Activated CD4-positive, alpha-beta T cell treated with anti-CD3 and anti-CD28 coated beads for 36 hours (primary cell): ENCODE measurements at places on chromosomes 13 and 19. TPM values are rescaled to one million over a fixed set of nuclear protein-coding genes. Genes with fewer than 3 reads are reported as not detected.

RXFP2 gene
- not detected for total RNA-seq

RUVBL2 gene
- total RNA-seq = 178 TPM

GRK1 gene
- total RNA-seq = 0.21 TPM

PTGER1 gene
- total RNA-seq = 0.25 TPM

SELENOV gene
- total RNA-seq = not detected

GPR108 gene
- 59.9 TPM for total RNA-seq

SYNE4 gene
- 1.6 TPM for total RNA-seq

METTL21C gene
- not detected for total RNA-seq

ZNF723 gene
- total RNA-seq = not detected

RGL3 gene
- total RNA-seq = not detected

CGB5 gene
- total RNA-seq = not detected

MYH14 gene
- not detected for total RNA-seq

GRCh38 chr19:39100500-39101166 is 16.5 kb downstream of the ACP7 start:
- no peak overlapping the region for H3K4me3 ChIP-seq
- no peak overlapping the region for H3K27ac ChIP-seq
- H3K36me3 ChIP-seq = no peaks in the 10 kb centered on the region
- no peaks in the 10 kb centered on the region for H3K4me1 ChIP-seq
- no peak for DNase-seq
- peaks cover 17% of the 10 kb centered on the region for H3K27me3 ChIP-seq

- no peaks in the 10 kb centered on the region for H3K36me3 ChIP-seq
- DNase-seq = no peak
- peaks cover 2% of the 10 kb centered on the region for H3K27me3 ChIP-seq
- H3K27ac ChIP-seq = no peak overlapping the region
Observed at GRCh38 chr13:39297023-39297422, 258.8 kb downstream of the NHLRC3 start.

DNA sequence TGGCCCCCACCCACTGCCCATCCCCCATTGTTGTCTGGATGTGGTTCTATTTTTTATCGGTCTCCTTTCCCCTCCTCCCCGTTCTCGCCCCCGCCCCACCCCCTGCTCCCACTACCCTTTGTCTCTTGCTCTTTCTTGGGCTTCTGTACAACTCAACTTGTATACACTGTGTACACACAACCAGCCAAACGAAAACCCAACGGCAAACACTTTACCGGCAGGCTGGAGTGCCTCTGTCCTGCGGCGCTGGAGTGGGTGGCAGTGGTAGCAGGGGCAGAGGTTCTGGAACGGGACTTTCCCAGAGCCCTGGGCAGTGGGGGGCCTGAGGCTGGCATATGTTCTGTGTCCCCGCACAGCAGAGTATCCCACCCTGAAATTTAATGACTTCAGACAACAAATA is 13.7 kb downstream of the RRAS start:
- H3K27me3 ChIP-seq = no peaks in the 10 kb centered on the region
- H3K4me1 ChIP-seq = no peaks in the 10 kb centered on the region
- H3K4me3 ChIP-seq = no peak overlapping the region
- H3K36me3 ChIP-seq = peaks cover 14% of the 10 kb centered on the region
- DNase-seq = no peak

DNA sequence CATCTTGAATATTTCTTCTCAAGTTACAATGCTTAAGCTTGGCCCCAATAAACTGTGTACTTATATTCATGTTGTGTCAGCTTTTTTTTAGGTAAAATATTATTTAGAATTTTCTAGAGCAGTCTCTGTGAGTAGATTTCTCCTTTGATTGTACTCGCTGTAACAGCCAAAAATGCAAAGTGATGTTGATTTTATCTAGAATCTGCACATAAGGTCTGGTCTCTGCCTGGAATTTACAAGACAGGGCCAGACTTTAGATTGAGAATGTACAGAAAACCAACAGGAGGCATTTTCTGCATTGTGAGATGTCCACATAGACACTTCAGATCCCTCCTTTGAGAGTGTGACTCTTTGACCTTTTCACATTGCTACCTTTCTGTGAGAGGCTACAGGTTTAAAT is 43.1 kb upstream of the ZNF681 start:
- H3K4me3 ChIP-seq = peak overlapping the region; percentile 42
- H3K27ac ChIP-seq = peak overlapping the region; percentile 82
- peaks cover 7% of the 10 kb centered on the region for H3K36me3 ChIP-seq
- DNase-seq = no peak
- H3K4me1 ChIP-seq = peaks cover 29% of the 10 kb centered on the region

- H3K27me3 ChIP-seq = no peaks in the 10 kb centered on the region
- peaks cover 14% of the 10 kb centered on the region for H3K36me3 ChIP-seq
- peaks cover 12% of the 10 kb centered on the region for H3K4me1 ChIP-seq
Observed at GRCh38 chr19:32396046-32396652, 9.4 kb upstream of the DPY19L3 start.

DNA sequence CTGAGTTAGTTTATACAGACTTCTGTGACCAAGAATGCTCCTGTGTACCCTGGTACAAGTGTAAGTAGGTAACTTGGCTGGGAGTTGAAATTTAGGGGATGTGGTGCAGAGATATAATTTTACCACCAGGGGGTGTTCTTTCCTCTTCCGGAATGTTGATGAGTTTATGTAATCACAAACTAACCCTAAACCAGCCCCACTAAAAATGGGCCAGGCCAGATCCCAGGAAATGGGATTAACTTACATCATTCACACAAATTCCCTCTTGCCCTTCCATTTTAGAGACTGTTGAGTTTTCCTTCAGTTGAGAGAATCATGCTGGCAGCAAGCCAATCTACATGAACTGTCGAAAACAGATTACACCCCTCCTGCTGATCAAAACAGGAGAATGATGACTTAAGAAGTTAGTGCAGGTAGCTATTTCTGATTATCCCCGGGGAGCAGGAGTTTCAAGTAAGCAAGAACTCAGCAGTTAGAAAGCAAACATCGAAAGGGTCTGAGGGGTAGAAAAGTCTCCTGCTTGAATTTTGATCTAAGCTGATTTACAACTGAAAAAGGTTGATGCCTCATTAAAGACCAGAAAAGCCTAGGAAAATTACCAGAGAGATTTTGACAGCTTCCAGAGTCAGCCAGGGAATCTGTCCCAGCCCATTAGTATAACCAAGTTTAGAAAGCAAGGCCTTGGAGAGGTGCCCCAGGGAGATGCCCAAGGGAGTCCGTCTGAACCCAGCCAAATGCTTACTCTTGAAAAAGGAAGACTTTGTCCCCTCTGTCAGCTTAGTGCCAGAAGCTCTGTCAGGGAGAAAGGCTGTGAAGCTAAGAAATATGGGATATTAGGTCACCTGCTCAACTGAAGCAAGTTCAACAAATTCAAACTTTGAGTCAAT is 32.3 kb upstream of the MED4 start:
- peak; percentile 33 for DNase-seq
- H3K36me3 ChIP-seq = no peaks in the 10 kb centered on the region
- H3K4me3 ChIP-seq = no peak overlapping the region
- peaks cover 20% of the 10 kb centered on the region for H3K4me1 ChIP-seq

GRCh38 chr19:3830621-3831589 is 37.9 kb downstream of the ZFR2 start:
- no peak for DNase-seq
- H3K27me3 ChIP-seq = no peaks in the 10 kb centered on the region
- no peaks in the 10 kb centered on the region for H3K4me1 ChIP-seq
- H3K4me3 ChIP-seq = no peak overlapping the region

DNA sequence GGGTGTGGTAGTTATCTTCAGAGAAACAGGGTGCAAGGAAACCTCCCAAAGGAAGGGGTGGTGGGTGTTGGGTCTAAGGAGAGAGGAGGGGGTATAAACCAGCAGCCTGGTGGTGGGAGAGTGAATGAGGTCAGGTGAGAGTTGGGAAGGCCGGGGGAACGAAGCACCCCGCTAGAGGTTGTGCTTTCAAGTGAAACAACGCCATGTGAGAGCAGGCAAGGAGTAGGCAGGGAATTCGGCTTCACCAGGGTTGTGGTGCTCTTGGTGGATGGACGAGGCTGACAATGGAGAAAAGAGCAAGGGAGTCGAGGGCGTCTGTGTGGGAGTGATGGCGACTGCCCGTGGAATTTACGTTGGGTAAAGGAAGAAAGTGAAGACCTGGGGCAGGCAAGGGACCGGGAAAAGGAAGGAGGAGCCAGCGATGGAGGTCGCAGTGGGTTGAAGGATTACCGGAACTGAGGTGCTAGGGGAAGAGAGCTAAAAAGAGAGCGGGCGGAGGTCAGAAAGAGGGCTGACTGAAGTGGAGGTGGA is 2.1 kb upstream of the MLNR start:
- H3K36me3 ChIP-seq = no peaks in the 10 kb centered on the region
- peaks cover 48% of the 10 kb centered on the region for H3K27me3 ChIP-seq
- no peak overlapping the region for H3K27ac ChIP-seq
- H3K4me1 ChIP-seq = peaks cover 14% of the 10 kb centered on the region
- no peak overlapping the region for H3K4me3 ChIP-seq
- DNase-seq = no peak

DNA sequence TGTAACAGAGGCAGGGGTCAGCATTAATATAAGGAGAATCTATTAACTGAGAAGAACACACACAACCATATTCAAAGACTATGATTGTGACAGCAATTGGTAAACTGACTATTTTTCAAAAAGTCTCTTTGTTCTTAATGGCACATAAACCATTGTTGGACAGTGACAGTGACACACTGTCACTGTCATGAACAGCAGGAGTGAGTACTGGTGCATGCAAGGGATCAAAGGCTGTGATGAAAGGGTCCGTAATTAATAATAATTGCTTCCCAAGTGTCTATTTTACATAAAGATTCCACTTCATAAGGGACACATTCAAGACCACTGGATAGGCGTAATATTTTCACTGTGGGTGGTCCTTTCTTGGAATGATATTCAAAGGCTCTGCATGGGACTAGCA is 50.7 kb downstream of the LHFPL6 start:
- H3K36me3 ChIP-seq = no peaks in the 10 kb centered on the region
- no peak overlapping the region for H3K4me3 ChIP-seq
- H3K4me1 ChIP-seq = no peaks in the 10 kb centered on the region

- H3K36me3 ChIP-seq = peaks cover 65% of the 10 kb centered on the region
- H3K4me1 ChIP-seq = peaks cover 92% of the 10 kb centered on the region
- peak; percentile 44 for DNase-seq
- no peaks in the 10 kb centered on the region for H3K27me3 ChIP-seq
- peak overlapping the region; percentile 86 for H3K27ac ChIP-seq
- peak overlapping the region; percentile 22 for H3K4me3 ChIP-seq
Observed at GRCh38 chr13:99370481-99371275, 63.5 kb upstream of the GPR183 start.

DNA sequence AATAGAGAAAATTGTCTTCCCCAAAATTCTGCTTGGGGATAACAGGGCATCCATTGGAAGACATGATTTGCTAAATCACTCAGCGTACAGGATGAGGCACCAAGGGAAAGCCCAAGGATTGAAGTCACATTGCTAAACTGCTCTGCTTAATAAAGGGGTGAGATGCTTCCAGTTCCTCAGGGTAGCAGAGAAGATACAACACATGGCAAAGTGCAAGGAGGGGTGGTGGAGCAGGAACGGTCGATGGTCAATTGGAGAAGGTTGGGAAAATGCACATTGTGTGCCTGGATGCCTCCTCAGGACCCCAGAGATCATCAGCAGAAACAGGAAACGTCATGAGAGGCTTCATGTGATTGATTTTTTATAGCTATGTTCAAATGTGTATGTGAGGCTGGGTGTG is 116.3 kb upstream of the SOX1 start:
- H3K36me3 ChIP-seq = no peaks in the 10 kb centered on the region
- DNase-seq = no peak
- no peak overlapping the region for H3K4me3 ChIP-seq
- H3K27me3 ChIP-seq = peaks cover 9% of the 10 kb centered on the region
- no peaks in the 10 kb centered on the region for H3K4me1 ChIP-seq

- H3K27ac ChIP-seq = peak overlapping the region; percentile 92
- no peak for DNase-seq
- H3K27me3 ChIP-seq = no peaks in the 10 kb centered on the region
- H3K4me1 ChIP-seq = peaks cover 24% of the 10 kb centered on the region
Observed at GRCh38 chr19:39479916-39480315, 722 bp upstream of the TIMM50 start.

- no peaks in the 10 kb centered on the region for H3K4me1 ChIP-seq
- no peaks in the 10 kb centered on the region for H3K36me3 ChIP-seq
- H3K27me3 ChIP-seq = no peaks in the 10 kb centered on the region
Observed at GRCh38 chr13:44464471-44464870, 90.8 kb downstream of the SERP2 start.

- peaks cover 4% of the 10 kb centered on the region for H3K36me3 ChIP-seq
- H3K27ac ChIP-seq = no peak overlapping the region
- H3K4me3 ChIP-seq = no peak overlapping the region
- H3K27me3 ChIP-seq = no peaks in the 10 kb centered on the region
- H3K4me1 ChIP-seq = peaks cover 27% of the 10 kb centered on the region
Observed at GRCh38 chr19:15529774-15530372, 21.5 kb downstream of the CYP4F22 start.

GRCh38 chr19:28710278-28710677 is 502.7 kb downstream of the UQCRFS1 start:
- no peak for DNase-seq
- H3K4me1 ChIP-seq = no peaks in the 10 kb centered on the region
- H3K27ac ChIP-seq = no peak overlapping the region
- H3K4me3 ChIP-seq = no peak overlapping the region

DNA sequence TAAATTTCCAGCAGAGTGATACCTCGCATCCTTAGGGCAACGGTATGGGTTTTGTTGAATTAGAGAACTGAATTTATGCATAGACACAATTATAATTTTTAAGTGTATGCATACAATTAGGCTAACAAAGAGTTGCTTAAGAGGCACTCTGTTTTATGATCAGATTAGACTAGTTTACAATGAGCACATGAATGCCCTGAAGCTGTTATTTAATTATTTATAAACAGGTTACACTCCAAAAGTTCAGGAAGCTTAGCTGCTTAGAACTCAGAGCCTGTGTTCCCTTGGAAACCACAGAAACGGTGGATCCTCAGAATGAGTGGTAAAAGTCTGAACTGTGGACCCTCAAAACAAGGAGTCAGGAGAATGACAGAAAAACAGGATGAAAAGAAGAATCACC is 72.5 kb upstream of the FBXL3 start:
- no peak overlapping the region for H3K4me3 ChIP-seq
- peaks cover 44% of the 10 kb centered on the region for H3K36me3 ChIP-seq
- H3K27me3 ChIP-seq = no peaks in the 10 kb centered on the region
- no peaks in the 10 kb centered on the region for H3K4me1 ChIP-seq
- DNase-seq = no peak
- no peak overlapping the region for H3K27ac ChIP-seq

GRCh38 chr19:17749912-17750317 is 1.4 kb upstream of the FCHO1 start:
- H3K4me3 ChIP-seq = peak overlapping the region; percentile 76
- H3K27me3 ChIP-seq = no peaks in the 10 kb centered on the region
- peaks cover 16% of the 10 kb centered on the region for H3K36me3 ChIP-seq
- DNase-seq = peak; percentile 76
- H3K27ac ChIP-seq = peak overlapping the region; percentile 87

- H3K27me3 ChIP-seq = peaks cover 13% of the 10 kb centered on the region
- DNase-seq = peak; percentile 48
- no peak overlapping the region for H3K4me3 ChIP-seq
- no peak overlapping the region for H3K27ac ChIP-seq
- no peaks in the 10 kb centered on the region for H3K36me3 ChIP-seq
Observed at GRCh38 chr19:7200736-7201135, 93.5 kb downstream of the INSR start.

GRCh38 chr19:4744451-4745174 is 21.0 kb upstream of the DPP9 start:
- DNase-seq = no peak
- H3K4me3 ChIP-seq = no peak overlapping the region
- H3K4me1 ChIP-seq = no peaks in the 10 kb centered on the region
- H3K36me3 ChIP-seq = no peaks in the 10 kb centered on the region

GRCh38 chr13:76214001-76214400 is 577.9 kb downstream of the LMO7 start:
- no peaks in the 10 kb centered on the region for H3K4me1 ChIP-seq
- no peak for DNase-seq
- no peaks in the 10 kb centered on the region for H3K36me3 ChIP-seq
- no peaks in the 10 kb centered on the region for H3K27me3 ChIP-seq
- no peak overlapping the region for H3K27ac ChIP-seq
- no peak overlapping the region for H3K4me3 ChIP-seq
